Kidney glomerular epithelial cell (primary cell): ENCODE measurements at places on chromosomes 4 and X.

GRCh38 chrX:97326456-97326855, 442.7 kb downstream of the RPA4 start:
- no peak for DNase-seq

DNA sequence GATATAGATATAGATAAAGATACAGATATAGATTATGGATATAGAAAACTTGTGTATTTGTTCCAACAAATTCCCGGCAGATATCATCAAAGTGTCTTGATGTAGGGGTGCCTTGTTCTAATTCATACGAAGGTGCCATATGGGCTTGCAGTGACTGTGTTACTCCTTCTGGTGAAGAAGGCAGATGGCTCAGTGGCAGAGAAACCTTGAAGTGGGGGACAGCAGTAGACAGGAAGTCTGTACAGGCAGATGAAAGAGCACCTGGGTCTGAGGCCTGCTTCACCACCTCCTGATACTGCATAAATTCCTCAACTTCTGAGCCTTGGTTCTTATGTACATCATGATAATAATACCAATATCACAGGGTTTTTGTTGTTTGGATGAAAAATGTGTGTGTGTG, 179.5 kb upstream of the GATB start:
- no peak for DNase-seq

DNA sequence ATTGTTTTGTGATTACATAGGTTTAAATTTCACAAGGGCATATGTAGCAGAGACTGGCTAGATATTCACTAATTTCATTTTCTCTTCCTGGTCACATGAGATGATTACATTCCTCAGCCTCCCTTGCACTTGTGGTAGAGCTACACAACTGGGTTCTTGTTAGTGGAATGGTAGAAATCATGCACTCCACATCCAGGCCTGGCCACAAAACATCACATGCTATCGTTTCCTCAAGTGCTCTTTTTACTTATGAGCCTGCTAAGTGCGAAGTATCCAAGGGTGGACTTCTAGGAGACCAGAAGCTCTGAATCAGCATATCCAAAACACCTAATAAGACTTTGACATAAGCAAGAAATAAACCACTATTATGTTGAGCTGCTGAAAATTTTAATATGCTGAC, 26.4 kb upstream of the HPGDS start:
- DNase-seq: no peak

GRCh38 chr4:122151982-122152710, at the start of gene BLTP1:
BLTP1 (plus strand) TSS chr4:122152331; CDS start chr4:122170648, 18,317 bp downstream.
- peak; percentile 63 for DNase-seq
